ENCODE measurements at places on chromosomes 3 and 15.

- DNase-seq: no peak
These were observed 322.1 kb downstream of the PYDC2 start for GRCh38 chr3:191783024-191783423.

DNA sequence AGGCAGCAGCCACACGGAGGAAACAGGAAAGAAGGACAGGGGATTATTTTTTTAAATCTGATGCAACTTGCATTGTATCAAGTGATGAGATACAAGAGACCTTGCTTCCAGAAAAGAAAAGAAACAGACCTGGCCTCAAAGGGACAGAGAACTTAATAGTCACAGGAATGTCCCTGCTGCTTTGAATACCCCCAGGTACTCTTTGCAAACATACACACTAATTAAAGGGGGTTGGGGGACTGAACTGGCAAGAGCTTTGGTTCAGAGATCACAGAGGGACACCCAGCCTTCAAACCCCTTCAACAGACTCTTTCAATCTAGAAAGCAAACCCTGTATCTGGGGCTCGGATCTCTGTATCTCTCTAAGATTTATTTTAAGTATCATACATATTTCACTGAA lies 18.0 kb downstream of the TNIK start:
- DNase-seq: no peak

- no peak for DNase-seq
These were observed 436.5 kb downstream of the CNTN4 start for GRCh38 chr3:2535206-2535605.

DNA sequence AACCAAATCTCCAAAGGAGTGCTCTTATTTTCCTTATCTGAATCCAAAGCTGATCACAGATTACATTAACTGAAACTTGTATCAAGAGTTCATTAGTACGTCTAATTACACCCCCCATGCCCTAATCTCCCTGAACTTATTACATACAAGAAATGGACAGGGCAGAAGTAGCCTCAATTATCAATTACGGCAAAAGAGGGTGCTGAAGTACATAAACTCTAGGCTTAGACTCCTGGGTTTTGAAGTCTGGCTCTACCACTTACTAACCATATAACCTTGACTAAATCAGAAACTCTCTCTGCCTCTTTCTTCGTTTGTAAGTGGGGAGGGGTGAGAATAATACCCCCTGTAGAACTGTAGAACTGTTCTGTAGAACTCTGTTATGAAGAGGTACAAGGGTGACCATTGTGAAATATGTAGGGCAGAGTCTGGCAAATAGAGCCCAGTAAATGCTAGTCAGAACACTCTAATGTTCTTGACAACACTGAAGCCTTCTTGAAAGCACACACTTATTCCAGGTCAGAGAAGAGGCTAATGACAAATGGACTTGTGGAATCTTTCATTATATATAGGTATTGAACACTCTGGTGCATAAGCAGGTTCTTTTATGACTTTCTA lies 19.6 kb upstream of the OR5K4 start:
- peak; percentile 10 for DNase-seq

GRCh38 chr15:67444100-67444499 lies 76.8 kb upstream of the C15orf61 start:
- DNase-seq: no peak

- no peak for DNase-seq
These were observed 336.1 kb upstream of the THBS1 start for GRCh38 chr15:39244776-39245175.

GRCh38 chr3:103077910-103078309 lies 643.1 kb downstream of the ZPLD1 start:
- DNase-seq: no peak

Data from dermis microvascular lymphatic vessel endothelial cell (primary cell).